ENCODE measurements at places on chromosomes 5 and 9. TPM values are rescaled to one million over a fixed set of nuclear protein-coding genes. Genes with fewer than 3 reads are reported as not detected.

Gene DYNC2I2
- total RNA-seq = 54.9 TPM

Gene RPP25L
- 17.7 TPM for total RNA-seq

Gene SYK
- 0.13 TPM for total RNA-seq

Gene ARHGEF39
- total RNA-seq = 1.0 TPM

Gene GOLPH3
- 55.0 TPM for total RNA-seq

Gene CAMK4
- total RNA-seq = 0.13 TPM

Gene COL27A1
- 1.1 TPM for total RNA-seq

Gene BRINP1
- 0.26 TPM for total RNA-seq

Gene FBP1
- 0.64 TPM for total RNA-seq

All from dermis microvascular lymphatic vessel endothelial cell (primary cell).